Stomach (tissue), 19 donors: ENCODE measurements at places on chromosomes 1 and 21. TPM values are rescaled to one million over a fixed set of nuclear protein-coding genes. Genes with fewer than 3 reads are reported as not detected.

DNA sequence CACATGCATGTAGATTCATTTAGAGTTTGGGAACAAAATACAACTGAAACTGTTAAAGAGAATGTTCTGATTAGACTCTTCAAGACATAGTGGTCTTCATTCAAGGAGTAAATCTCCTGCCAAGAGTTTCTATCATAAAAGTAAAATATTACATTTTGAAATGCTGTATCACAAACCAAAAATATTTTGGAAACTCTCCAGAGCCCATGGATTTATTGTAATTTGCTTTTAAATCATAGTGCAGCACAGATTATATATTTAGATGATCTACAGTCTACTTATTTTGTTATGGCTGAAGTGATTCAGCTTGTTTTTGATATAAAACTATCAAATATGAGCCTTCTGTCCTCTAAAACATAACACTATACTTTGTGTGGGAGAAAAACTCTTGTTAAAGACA, 105.3 kb downstream of the DISP1 start:
- no peak for DNase-seq

- DNase-seq = no peak
Observed at GRCh38 chr1:8427986-8428385, 110.1 kb downstream of the SLC45A1 start.

DNA sequence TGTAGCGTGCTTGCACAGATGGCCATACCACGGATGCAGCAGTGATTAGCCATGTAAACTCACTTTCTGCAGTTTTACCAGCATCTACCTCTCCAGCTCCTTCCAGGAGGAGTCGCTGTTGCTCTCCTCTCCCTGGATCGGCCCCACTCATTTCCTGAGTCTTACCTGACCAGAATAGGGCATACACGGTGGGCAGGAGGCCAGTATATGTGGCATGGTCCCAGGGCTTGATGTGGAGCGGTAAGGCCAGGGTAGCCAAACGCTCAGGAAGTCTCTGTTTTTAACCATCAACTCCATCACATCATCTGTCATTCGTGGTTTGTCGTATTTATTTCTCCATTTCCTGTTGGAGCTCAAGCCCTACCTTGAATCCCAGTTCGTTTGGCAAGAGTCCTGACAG, 163.4 kb upstream of the USP24 start:
- peak; percentile 60 for DNase-seq

DNA sequence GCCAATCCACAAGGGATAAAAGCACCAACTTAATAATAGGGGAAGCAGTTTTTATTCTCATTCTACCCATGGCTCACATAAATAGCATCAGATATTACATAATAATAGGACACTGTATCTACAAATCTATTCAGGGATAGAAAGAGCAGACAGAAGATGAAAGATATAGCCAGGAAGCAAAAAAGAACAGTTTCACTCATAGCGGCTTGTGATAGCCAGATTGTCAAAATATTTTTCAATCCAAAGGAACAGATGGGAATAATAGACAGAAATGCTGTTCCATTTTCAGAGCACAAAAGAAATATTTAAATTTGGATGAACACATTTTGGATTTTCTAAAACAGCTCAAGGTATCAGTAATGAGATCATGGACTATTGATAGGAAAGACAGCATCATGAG, 232.5 kb upstream of the GREM2 start:
- no peak for DNase-seq

DNA sequence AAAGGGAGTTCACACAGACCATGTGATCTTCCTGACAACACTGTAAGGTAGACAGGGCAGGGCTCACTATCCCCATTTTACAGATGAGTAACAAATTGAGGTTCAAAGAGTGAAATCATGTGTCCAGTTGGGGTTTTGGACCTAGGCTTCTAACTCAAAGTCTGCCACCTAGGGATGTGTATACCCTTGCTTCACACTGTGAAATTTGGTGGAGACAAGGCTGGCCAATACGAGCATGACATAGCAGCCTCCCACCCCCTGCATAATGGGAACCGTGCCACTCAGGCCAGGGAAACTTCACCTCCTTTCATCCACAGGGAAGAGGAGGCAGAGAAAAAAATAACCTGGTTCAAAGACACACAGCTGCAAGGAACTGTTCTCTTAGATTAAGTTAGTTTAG, 6.8 kb downstream of the IQGAP3 start:
- DNase-seq = no peak

DNA sequence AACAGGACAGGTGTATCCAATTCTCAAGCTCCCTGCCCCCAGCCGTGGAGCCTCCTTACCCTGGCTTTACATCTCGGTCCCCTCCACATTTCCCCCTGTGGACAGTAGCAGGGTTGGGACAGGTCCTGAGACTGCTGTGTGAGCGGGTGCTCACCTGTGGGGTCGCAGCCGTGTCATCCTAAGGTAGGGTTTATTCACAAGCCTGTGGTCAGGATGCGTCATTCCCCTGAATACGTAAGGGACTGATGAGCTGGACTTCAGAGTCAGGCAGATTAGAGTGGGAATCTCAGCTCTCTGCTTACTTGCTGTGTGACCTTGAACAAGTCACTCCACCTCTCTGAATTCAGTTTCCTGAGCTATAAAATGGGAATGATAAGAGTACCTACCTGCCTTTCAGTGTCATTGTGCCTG, 17.7 kb downstream of the ZNF362 start:
- no peak for DNase-seq

GRCh38 chr1:31198150-31198549, 41.5 kb downstream of the NKAIN1 start:
- DNase-seq = no peak

DNA sequence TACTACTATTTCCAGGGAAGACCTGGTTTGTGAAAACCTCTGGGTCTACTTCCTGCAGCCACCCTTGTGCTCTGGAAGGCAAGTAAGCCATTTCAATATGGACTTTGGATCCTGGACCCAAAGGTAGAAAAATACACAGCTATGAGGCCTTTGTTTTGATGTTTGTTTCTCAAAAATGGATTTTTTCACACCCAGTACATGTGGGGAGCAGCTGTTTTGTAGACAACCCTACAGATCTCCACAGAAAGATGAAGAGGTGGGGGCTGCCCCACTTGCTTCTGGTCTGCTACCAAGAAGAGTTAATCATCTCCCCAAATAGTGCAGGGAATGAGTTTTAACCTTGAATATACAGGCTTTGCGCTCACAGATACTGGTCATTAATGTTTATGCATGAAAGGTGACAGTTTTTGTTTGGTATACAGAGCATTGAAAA, 29.2 kb downstream of the ZNF281 start:
- no peak for DNase-seq

DNA sequence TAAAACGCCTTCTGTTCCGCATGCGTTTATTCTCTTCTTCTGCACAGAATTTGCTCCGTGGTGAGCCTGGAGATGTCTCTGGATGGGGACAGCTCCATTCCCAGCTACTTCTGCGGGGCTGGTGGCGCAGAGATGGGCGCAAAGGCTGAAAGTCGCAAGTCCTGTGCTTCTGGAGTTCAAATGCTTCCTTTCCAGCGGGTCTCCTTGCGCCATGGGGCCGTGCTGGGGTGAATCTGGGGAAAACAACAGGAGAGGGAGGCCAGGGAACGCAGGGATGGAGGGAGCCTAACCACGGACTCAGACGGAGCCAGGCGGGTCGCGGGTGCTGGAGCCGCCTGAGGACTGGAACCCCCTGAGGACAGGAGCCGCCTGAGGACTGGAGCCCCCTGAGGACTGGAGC, 2.9 kb upstream of the OR2T12 start:
- DNase-seq = no peak

GRCh38 chr1:15683345-15684039, 628 bp upstream of the PLEKHM2 start:
- no peak for DNase-seq

DNA sequence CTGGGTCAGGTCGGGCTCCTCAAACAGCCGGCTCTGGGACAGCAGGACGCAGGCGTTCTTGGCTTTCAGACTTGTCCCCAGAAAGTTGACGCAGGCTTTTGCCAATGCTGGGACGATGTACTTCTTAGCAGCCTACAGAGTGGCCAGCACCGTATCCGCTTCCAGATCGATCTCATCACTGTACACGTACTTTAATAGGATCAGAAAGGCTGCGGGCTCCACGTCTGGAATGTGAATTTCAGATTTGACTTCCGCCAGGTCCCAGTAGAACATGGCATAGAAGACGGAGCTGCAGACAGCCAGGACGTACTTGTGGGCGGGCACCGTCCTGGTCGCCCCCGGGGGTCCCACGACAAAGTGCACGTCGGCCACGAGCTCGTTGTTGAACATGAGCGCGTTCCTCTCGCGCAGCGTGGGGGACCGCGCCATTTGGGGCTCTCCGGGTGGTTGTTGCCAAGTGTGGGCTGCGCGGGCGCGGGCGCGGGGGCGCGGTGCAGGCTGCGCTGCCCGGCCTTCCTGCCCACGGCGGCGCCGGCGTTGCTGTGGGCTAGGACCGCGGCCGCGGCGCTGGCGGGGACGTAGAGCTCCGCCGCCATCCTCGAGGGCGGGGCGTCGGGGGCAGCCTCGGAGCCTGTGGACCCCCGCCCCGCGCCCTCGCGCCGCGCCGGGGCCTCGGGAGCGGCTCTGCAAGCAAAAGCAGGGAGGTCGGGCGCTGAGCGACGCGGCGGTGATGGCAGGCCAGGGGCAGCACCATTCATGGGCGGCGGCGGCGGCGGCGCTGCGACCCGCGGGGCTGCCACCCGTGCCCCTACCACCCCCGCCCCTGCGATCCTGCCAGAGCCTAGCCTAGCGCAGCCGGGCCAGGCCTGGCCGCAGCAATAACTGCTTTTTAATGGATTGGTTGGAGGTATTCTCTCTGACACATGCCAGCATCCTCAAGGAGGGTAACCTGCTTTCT, 10.6 kb downstream of the CNR2 start:
- DNase-seq = no peak

DNA sequence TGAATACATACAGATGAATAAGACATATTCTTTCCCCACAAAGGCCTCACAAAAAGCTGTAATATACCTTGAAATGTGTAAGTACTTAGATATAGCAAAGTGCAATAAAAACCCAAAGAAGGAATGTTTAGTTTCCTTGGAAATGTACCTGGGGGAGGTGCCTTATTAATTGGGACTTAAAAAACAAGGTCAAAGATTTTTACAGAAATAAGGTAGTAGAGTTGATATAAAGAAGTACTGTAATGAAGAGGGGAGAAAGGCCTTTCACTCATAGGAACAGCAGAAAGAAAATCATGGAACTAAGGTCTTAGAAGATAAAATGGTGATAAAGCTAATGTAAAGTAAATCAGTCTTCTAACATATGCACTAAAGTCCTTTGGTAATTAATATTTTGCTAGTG, 153.9 kb upstream of the B3GALT2 start:
- no peak for DNase-seq

GRCh38 chr1:62325681-62326080, 6.4 kb upstream of the KANK4 start:
- DNase-seq = no peak

- DNase-seq = peak; percentile 55
Observed at GRCh38 chr21:31354604-31355443, 10.8 kb upstream of the TIAM1 start.

DNA sequence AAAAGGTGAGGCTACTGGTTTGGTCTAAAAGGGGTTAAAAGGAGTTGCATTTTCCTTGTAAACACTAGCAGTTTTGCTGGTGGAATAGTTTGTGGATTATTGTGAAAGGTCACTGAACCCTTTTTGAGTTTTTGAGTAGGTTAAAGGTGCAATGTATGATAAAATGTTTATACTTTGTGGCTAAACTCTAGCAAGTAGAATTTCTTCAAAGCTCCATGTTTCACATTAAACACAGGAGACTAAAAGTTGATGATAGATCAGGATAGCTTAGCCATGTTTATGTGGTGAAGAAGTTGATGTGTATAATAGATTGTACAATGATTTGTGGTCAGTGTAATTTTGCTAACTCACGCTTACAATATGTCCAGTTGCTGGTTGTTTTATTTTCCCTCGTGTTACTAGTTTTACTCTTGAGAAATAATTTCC, 13.1 kb downstream of the ZNF326 start:
- DNase-seq = no peak

GRCh38 chr1:207868251-207868773, 42.6 kb downstream of the CD34 start:
- peak; percentile 78 for DNase-seq

Gene CD84
- 2.8 TPM for total RNA-seq

Gene POU3F1
- not detected for total RNA-seq

Gene CELA2B
- total RNA-seq = not detected

Gene USP33
- total RNA-seq = 174 TPM

Gene NR1I3
- total RNA-seq = not detected
